ENCODE measurements at places on chromosomes 13 and 19. TPM values are rescaled to one million over a fixed set of nuclear protein-coding genes. Genes with fewer than 3 reads are reported as not detected.

The CTU1 gene
- total RNA-seq, result 5.2 TPM

DNA sequence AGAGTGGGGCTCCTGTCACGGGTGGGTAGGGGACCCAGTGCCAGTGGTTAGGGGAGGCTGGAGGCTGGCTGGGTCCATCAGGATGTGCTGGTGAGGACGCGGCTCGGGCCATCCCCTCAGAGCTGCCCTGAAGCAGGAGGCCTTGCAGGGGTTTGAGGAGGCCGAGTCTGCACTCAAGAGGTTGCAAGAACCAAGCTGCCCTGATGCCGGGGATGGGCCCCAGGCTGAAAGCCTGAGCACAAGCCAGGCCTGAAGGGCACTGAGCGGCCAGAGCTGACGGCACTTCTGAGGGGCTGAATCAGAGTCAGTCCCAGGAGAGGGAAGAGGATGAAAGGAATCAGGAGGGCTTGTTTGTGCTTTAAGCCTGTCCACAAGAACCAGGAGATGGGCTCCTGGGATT is 92.9 kb downstream of the RGCC start:
- H3K4me1 ChIP-seq, result peaks cover 14% of the 10 kb centered on the region
- H3K36me3 ChIP-seq, result no peaks in the 10 kb centered on the region

DNA sequence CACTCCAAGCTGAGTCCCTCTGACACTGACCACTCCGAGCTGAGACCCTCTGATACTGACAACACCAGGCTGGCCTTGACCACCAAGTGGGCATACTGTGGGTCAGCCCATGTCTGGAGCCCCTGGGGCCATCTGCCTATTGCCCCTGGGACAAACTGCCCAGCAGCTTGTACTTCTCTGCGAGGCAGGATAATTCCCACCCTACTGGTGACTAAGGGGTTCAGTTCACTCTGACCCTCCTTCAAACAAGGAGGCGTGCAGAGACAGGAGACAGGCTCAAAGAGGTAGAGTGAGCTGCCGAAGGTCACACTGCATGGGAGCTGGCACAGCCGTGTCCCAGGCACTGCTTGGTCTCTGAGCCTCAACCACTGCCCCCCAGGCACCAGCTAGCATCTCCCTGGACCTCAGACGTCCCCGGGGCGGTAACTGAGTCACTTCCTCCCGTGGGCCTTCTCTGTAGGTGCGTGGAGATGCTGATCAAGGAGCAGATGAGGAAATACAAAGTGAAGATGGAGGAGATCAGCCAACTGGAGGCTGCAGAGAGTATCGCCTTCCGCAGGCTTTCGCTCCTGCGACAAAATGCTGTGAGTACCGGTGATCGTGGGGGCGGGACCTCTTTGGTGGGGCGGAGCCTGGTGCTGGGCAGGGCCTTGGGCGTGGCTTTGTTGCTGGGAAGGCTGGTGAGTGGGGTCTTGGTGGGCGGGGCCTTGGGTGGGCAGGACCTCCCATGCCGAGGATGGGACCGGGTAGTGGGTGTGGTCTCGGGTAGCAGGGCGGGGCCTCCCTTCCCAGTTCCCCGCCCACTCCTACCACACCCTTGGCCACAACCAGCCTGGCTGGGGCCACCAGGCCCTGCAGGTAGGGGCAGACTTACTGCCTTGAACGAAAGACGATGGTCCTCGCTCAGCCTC is 5.8 kb upstream of the USE1 start:
- no peak overlapping the region for H3K4me3 ChIP-seq
- H3K27me3 ChIP-seq, result no peaks in the 10 kb centered on the region
- H3K27ac ChIP-seq, result peak overlapping the region; percentile 61

DNA sequence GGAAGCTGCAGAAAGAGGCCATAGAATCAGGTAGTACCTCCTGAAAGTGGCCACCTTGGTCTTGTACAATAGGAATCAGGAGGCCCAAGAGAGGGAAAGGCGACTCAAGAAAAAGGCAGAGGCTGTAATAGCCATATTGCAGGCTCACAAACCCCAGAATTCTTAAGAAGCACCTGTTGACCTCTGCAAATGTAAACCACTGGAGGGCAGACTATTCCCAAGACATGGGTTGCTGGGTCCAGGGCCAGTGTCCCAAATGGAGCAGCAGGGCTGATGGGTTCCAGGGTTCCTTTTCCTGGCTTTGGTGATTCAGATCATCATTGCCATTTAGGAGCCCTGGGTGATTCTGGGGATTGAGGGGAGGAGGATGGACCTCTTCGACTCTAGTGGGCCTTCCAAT is 167.6 kb downstream of the B3GLCT start:
- H3K36me3 ChIP-seq, result no peaks in the 10 kb centered on the region
- DNase-seq, result no peak

GRCh38 chr19:49534632-49535385 is 7.0 kb downstream of the RCN3 start:
- peak overlapping the region; percentile 42 for H3K27ac ChIP-seq
- no peak for DNase-seq
- peak overlapping the region; percentile 47 for H3K4me3 ChIP-seq

DNA sequence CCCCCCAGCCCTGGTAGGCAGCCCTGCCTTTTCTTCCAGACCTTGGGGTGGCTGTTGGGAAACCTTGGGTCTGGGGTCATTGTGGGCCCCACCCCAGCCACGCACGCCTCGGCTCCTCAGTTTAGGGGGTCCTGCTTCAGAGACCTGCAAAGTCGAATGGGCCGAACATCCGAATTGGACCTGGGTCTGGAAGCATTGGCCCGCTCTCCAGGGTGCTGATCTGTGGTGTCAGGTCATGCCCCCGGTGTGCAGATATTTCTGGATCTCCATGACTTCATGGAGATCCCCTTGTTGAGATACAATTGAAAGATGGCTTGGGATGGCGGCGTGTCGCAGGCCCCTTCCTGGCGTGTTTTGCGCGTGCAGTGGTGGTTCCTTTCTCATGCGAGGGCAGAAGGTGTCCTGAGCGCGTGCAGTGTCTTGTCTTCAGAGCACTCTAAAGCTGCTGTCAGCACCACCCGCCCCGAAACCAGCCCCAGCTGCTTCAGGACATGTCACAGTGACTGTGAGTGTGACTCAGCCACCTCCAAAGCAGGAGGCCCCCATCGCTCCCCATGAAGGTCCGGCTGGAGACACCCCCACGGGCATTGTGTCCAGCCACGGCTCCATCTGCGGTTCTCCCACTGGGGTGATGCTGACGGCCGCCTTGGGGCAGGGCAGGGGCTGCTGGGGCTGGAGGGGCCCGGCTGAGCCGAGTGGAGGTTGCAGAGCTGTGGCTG is 112.7 kb downstream of the KDM4B start:
- peaks cover 4% of the 10 kb centered on the region for H3K4me1 ChIP-seq
- H3K4me3 ChIP-seq, result no peak overlapping the region
- DNase-seq, result no peak
- peaks cover 22% of the 10 kb centered on the region for H3K36me3 ChIP-seq
- H3K27me3 ChIP-seq, result no peaks in the 10 kb centered on the region

The LGALS4 gene
- not detected for total RNA-seq

DNA sequence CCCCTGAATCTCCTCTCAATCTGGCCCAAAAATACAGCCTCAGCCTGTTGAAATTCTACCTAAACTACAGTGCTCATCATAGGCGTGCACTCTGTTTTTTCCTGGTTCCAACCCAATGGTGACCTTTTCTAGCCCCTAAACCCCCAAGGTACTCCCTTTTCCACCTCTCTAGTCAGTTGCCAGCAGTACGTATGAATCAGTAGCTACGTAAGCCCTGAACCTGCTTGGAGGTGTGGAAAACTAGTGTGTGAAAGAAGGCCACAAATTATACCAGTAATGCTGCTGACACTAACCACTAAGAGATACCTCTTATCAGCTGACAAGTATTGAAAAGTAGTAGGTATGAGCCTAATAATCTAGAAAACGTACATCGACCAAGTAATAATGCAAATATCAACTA is 60.9 kb downstream of the FOXO1 start:
- H3K27ac ChIP-seq, result no peak overlapping the region
- H3K27me3 ChIP-seq, result no peaks in the 10 kb centered on the region
- no peak overlapping the region for H3K4me3 ChIP-seq
- peaks cover 10% of the 10 kb centered on the region for H3K4me1 ChIP-seq
- no peak for DNase-seq

- peaks cover 47% of the 10 kb centered on the region for H3K36me3 ChIP-seq
- H3K4me3 ChIP-seq, result no peak overlapping the region
- DNase-seq, result no peak
- H3K27me3 ChIP-seq, result no peaks in the 10 kb centered on the region
- H3K4me1 ChIP-seq, result peaks cover 5% of the 10 kb centered on the region
- no peak overlapping the region for H3K27ac ChIP-seq
Observed at GRCh38 chr13:111289251-111289650, 31.2 kb upstream of the TEX29 start.

- H3K27me3 ChIP-seq, result no peaks in the 10 kb centered on the region
- peak overlapping the region; percentile 94 for H3K27ac ChIP-seq
- DNase-seq, result no peak
- peaks cover 46% of the 10 kb centered on the region for H3K4me1 ChIP-seq
- H3K4me3 ChIP-seq, result peak overlapping the region; percentile 74
- no peaks in the 10 kb centered on the region for H3K36me3 ChIP-seq
Observed at GRCh38 chr19:45641274-45642105, 2.3 kb upstream of the EML2 start.

DNA sequence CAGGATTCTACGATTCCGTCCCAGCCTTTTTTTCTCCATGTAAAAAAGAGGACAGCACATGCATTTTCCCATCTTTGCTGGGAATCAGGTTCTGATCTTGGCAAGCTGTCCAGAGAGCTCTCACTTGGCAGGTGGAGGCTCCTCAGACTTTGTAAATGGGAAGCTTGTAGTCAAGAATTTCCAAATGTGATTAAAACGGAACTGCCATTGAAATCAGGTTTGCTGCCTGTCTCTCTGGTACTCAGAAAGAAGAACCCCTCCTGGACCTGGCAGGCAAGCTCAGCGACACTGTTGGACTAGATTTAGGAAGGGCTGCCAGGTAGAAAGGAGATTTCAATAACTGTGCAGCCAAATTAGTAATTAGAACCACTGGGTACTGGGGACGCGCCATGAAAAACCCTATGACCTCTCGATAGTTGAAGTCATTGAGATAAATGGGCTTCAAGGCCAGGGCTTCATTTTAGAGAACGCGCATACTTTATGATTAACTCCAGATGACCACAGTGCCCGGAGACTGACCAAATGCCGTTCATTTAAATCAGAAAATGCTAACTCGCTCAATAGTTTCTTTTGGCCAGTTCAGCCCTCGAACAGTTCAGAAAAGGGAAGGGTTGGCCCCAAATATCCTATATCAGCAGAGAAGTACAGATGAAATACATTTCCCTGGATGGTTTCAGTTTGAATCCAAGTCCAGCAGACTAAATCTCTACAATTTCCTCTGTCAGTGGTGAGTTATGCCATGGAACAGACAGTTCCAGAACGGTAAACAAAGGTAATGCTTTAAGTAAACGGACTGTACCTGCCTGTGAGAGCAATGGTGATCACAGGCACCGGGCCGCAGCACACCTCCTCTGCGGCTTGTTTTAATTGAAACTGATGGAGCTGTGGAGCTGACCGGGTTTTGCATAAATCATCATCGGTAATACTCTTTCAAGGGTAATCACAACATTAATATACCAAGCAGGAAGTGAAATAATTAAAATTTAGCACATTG is 517.4 kb downstream of the RFC3 start:
- no peaks in the 10 kb centered on the region for H3K36me3 ChIP-seq
- DNase-seq, result no peak
- no peaks in the 10 kb centered on the region for H3K4me1 ChIP-seq
- H3K4me3 ChIP-seq, result no peak overlapping the region
- H3K27ac ChIP-seq, result no peak overlapping the region

The COX7A1 gene
- total RNA-seq, result not detected

GRCh38 chr19:1760020-1760419 is 6.7 kb downstream of the ONECUT3 start:
- no peaks in the 10 kb centered on the region for H3K36me3 ChIP-seq
- peaks cover 57% of the 10 kb centered on the region for H3K27me3 ChIP-seq
- no peak overlapping the region for H3K4me3 ChIP-seq
- no peak overlapping the region for H3K27ac ChIP-seq

DNA sequence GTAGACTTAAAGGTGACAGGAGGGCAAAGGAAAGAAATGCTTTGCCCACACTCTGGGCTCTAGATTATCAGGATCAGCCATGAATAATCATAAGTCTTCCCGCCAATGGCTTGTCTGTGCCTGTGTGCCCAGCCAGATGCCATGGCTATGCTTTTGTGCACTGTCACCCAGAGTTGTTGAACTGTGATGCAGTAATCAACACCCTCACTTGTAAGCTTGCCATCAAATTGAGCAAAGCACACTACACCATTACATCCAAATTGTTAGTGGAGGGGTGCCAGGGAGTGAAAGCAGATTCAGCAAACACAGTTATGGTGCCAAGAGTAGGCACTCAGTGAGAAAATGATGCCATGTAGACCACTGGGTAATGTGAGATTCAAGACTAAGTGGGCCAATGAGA is 845.3 kb upstream of the MIR17HG start:
- no peak overlapping the region for H3K27ac ChIP-seq
- no peak overlapping the region for H3K4me3 ChIP-seq
- H3K27me3 ChIP-seq, result no peaks in the 10 kb centered on the region
- no peaks in the 10 kb centered on the region for H3K4me1 ChIP-seq

The C19orf85 gene
- total RNA-seq, result not detected

DNA sequence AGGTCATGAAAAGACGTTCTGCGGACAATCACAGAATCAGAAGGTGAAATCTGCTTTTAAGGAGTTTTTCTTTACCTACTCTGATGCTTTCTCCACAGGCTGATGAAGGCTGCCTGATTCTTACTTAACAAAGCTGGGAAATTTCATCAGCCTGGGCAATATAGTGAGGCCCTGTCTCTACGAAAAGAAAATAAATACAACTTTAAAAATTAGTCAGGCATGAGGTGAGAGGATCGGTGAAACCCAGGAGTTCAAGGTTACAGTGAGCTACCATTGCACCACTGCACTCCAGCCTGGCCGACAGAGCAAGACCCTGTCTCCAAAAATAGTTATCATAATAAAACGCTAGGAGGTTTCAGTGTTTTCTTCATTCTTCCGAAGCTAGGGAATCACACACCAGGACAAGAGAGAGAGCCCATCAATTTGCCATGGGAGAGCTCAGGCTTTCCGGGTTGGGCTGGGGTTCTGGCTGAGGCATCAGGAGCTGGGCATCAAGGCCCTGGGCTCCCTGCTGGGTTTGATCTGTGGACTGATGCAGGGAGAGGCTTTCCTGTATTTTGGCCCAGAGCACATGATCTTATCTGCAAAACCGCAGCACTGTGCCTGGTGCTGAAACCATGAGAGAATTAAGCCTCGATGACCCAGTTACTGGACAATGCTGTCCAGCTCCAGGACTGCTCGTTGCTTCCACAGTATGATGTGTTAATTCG is 25.1 kb upstream of the CEBPG start:
- H3K4me3 ChIP-seq, result no peak overlapping the region
- H3K27ac ChIP-seq, result no peak overlapping the region
- no peaks in the 10 kb centered on the region for H3K36me3 ChIP-seq
- peaks cover 52% of the 10 kb centered on the region for H3K27me3 ChIP-seq
- peaks cover 4% of the 10 kb centered on the region for H3K4me1 ChIP-seq

The RASIP1 gene
- total RNA-seq, result 0.31 TPM

Measured in chondrocyte (in vitro differentiated cells).